Smooth muscle cell of the coronary artery (primary cell): ENCODE measurements at places on chromosomes 4 and X. TPM values are rescaled to one million over a fixed set of nuclear protein-coding genes. Genes with fewer than 3 reads are reported as not detected.

PLK4 gene
- 0.82 and 3.1 TPM in 2 replicates for total RNA-seq

ADH1B gene
- 1.5 and 565 TPM in 2 replicates for total RNA-seq

TRIM60 gene
- total RNA-seq = not detected in 2 replicates

SOX3 gene
- total RNA-seq = not detected in 2 replicates

PABPC4L gene
- 0.23 and 1.6 TPM in 2 replicates for total RNA-seq

NONO gene
- 307 and 438 TPM in 2 replicates for total RNA-seq

STS gene
- 1.4 and 4.7 TPM in 2 replicates for total RNA-seq

FHL1 gene
- 66.1 and 85.3 TPM in 2 replicates for total RNA-seq

IL21 gene
- not detected in 2 replicates for total RNA-seq

MAGEE1 gene
- 0.83 and 0.94 TPM in 2 replicates for total RNA-seq

MFAP3L gene
- total RNA-seq = 2.6 and 14.2 TPM in 2 replicates

SOD3 gene
- total RNA-seq = 5.8 and 66.9 TPM in 2 replicates

PSAPL1 gene
- not detected in 2 replicates for total RNA-seq
